Muscle of arm (tissue), 14 donors: ENCODE measurements at places on chromosomes 1 and 21.
A peak's percentile ranks its signal among the peaks of the same experiment; 100 is the strongest.

- no peak for DNase-seq
Observed at GRCh38 chr1:226643177-226643576, 94.6 kb downstream of the STUM start.

DNA sequence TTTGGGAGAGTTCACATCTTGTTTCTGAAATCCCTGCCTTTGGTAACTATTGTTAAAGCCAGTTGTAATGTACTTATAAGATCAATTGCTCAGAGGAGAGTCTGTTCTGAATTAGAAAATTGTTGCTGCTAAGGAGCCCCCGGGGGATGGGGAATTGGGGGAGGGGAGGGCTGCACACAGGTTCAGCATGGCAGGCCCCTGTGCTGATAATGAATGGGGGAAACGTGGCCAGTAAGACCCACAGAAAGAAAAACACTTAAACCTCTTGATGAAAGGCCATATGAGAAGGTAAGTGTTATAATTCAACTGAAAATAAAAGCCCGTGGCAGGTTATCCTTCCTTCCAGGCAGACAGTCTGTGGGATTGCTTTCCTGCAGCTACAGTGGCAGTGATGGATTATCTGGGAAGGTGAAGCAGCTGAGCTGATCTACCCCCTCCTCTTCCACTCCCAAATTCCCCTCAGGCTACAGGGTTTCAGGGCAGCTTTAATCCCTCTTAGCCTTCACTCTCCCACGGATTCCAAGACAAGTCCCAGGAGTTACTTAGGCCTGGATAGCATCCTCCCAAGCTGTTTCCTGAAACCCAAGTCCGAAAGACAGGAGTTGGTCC is 398.8 kb downstream of the TBX15 start:
- DNase-seq, result no peak

GRCh38 chr1:222953585-222953984 is 138.7 kb downstream of the DISP1 start:
- DNase-seq, result peak; percentile 60

GRCh38 chr1:197440715-197441114 is 172.7 kb downstream of the CRB1 start:
- no peak for DNase-seq

DNA sequence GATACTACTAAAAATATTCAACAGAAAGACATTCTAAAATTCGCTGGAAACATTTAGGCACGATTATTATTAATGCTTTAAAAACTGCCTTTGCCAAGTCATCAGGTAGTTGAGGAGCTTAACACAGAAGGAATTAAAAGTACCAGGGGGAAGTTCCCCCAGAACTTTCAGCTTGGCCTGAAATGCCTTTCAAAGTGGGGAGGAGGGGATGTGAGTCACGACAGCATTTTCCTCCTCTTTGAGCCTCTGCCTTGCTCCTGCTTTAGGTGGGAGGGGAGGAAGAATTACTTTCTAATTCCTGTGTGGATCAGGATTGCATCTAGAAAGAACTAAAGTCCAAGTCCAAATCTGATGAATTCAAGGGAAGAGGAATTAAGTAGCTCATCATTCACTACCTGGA is 183.7 kb downstream of the CLIC6 start:
- DNase-seq, result no peak

DNA sequence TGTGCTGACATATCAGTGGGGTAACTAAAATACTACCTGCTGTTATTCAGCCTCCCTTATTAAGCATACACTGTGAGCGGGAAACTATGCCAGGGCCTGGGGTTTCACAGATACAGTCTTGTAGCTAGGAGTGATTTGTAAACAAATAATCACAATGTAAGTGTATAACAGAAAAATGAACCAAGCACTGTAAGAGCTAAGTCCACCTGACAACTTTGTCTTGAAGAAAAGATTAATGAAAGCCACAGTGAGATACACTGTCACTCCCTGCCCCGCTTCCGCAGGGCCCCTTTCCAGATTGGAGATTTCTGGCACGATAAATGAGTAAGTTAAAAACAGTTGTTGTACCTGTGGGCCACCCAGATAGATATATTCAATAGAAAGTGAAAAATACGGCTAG is 4.8 kb downstream of the RCAN3 start:
- no peak for DNase-seq

DNA sequence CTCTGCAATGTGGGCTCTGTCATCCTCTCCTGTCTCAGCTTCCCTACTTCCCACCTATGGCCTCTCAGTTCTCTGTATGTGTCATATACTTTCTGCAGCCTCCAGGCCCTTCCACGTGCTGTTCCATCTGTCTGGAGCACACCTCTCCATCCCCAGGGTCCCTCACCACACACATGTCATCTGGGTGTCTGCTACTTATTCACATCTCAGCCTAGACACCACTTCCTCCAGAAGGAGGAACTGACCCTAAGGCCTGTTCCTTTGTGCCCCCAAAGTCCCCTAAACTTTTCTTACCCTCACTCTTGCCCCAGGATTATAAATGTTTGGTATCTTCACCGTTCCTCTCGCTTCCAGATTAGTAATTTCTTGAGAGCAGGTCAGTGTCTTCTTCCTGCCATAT is 10.1 kb downstream of the LACTBL1 start:
- no peak for DNase-seq

DNA sequence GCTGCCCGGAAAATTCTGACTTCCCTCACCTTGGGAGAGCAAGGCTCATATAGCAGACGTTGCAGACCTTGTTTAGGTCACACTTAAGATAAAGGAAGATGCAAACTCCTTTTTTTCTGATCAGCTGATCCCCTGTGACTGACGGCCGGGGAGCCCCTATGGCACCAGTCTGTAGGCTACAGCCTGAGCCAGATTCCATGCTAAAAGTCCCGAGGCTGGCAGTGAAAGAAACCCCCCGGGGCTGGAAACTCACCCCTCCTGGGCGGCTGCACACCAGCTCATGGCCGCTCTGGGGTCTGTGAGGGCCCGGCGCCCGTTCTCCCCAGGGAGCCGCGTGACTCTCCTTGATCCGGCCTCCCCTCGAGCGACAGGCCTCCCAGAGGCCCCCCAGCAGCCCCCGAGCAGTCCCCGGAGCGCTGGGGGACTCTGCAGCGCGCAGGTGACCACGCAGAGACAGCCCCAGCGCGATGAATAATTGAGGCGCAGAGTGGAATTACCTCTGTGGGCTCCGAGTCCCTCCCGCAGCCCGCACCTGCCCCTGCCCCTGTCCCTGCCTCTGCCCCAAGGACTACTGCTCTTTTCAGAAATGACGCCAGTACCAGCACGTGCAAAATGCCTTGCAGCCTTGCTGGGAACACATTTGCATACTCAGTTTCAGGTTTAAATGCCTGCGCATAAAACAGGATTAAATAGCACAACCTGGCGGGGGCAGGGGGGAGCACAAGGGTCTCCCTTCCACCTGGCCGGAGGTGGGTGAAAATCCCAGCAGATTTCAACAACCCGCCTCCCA is 62.6 kb upstream of the CLDN14 start:
- DNase-seq, result no peak

GRCh38 chr1:96641282-96641681 is 80.3 kb upstream of the PTBP2 start:
- DNase-seq, result peak; percentile 35

DNA sequence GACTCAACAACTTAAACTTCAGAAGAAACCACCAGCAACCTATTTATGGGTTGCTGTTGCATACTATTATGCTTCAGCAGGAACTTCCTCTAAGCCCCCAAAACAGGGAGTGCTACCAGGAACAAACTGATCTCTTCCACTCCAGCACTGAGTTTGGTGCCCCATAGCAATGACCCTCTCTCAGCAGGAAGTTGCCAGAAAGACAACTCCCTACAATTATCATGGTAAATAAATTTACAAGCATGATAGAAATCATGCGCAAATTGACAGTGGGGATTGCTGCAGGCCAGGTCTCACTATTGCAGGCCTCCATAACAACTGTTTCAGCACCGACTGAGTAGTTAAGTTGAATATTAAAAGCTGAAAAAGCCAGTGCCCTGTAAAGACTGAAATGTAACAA is 180.6 kb downstream of the PLA2G4A start:
- DNase-seq, result no peak

DNA sequence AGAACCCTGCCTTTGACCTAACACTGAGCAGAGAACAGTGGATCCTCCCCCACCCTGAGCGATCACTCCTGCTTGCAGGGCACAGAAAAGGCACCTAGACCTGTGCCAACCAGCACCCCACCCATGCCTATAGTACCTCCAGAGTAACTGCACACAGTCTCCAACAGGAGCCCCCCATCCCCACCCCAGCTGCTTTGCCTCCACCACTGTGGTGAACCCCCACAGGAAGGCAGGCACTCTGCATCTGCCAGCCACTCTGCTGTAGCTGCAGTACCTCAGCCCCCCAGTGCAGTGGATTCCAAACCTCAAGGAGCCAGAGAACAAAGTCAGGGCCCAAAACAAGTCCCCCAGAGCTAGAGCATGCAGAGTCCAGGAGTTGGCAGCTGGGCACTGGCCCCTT is 10.7 kb downstream of the SPATC1L start:
- no peak for DNase-seq

- DNase-seq, result no peak
Observed at GRCh38 chr1:170407138-170407537, 124.8 kb upstream of the GORAB start.

DNA sequence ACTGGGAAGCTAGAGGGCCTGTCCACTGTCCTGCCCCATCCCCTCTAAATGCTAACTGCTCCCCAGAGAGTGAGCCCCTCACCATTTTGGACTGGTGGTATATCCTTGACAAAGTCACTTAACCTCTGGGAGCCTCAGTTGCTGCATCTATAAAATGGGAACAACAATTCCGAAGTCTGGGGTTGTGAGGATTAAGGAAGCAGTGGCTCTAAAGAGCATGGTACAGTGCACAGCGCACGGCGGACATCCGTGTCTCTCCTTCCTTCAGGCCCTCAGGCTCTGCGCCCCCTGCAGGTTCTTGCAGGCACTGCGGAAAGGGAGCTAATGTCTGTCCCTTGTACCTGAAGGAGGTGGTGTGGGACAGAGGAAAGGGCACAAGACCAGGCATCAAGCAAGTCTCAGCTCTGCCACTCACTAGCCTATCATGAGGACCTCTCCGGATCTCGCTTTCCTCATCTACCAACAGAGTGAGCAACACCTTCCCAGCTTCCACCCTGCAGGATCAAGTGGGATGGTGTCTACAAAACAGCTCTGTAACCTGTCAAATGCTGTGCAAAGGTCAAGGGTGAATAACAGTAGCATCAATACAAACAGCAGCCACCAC is 20.1 kb downstream of the ECE1 start:
- DNase-seq, result no peak

GRCh38 chr1:63937461-63938022 is 163.7 kb downstream of the ROR1 start:
- no peak for DNase-seq

GRCh38 chr1:32937061-32937460 is 27.5 kb downstream of the RNF19B start:
- no peak for DNase-seq

DNA sequence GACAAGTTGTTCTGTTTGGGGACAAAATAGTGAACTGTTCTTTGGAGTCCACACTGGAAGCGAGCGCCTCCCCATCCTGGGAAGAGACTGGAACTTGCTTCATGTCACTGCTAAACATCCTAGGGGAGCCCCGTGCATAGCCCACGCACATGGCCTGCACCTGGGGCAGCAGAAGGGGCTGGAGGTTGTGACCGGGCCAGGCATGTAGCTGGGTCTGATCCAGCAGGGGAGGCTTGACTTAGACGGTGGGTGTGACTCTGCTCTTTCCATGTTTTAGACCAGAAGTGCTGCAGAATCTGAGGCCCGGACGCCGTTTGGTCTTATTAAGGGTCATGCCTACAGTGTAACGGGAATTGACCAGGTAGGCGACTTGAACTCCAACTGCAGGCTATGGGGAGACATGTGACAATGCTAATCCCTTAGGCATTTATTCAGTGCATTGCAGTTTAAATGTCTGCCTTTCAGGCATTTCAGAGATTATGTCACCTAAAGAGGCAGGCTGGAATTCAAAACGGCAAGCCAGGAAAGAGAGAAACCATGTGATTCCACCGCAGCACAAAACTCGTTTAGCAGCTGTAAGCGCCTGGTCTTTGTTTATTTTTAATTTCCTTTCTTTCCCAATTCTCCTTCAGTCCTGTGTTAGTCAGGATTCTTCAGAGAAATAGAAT is 21.8 kb downstream of the CAPN9 start:
- DNase-seq, result peak; percentile 51

DNA sequence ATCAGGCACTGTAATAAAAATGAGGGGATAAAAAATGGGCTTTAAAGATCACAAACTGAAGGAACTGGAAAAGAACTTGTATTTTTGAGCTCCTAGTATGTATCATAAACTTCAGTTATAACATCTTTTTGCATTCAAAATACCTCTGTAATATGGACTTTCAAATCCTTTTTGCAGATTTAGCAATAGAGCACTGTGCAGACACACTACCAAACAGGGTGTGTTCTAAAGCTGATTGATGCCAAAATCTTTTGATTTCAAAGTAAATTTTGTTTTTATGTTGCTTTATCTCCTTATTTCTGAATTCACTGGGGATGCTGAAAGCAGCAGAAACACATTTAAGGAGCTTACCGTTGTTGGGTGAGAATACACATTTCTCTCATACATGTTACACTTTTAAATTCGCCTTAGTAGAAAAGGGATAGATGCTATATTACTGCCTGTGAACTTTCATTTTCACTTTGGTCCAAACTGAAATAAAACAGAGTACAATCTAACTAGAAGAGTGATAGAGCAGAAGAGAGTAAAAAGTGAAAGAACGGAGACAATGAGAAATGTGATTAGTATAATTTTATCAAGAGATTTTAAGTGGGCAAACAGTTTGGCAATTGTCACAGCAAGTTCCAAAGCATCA is 1126.6 kb downstream of the BRINP3 start:
- DNase-seq, result no peak

- DNase-seq, result no peak
Observed at GRCh38 chr1:159933347-159933746, 8.0 kb upstream of the TAGLN2 start.

DNA sequence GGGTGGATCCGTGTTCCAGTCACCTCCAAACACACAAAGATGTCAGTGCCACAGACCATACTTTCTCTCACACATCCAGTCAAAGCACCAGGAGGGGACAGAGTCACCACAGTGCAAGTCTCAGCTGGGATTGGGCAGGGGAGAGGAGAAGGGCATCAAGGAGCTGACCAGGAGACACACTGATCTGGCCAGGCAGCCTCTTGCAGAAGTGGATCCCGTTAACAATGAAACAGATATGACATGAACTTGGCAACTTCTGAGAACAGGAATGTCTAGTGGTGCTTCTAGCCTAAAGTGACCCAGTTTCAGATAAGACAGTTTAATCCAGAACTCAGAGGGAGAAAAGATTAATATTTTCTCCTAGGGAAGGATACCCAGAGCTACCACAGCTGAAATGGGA is 71.0 kb downstream of the HIVEP3 start:
- DNase-seq, result no peak

GRCh38 chr1:19405195-19405760 is 80.1 kb downstream of the CAPZB start:
- peak; percentile 53 for DNase-seq

DNA sequence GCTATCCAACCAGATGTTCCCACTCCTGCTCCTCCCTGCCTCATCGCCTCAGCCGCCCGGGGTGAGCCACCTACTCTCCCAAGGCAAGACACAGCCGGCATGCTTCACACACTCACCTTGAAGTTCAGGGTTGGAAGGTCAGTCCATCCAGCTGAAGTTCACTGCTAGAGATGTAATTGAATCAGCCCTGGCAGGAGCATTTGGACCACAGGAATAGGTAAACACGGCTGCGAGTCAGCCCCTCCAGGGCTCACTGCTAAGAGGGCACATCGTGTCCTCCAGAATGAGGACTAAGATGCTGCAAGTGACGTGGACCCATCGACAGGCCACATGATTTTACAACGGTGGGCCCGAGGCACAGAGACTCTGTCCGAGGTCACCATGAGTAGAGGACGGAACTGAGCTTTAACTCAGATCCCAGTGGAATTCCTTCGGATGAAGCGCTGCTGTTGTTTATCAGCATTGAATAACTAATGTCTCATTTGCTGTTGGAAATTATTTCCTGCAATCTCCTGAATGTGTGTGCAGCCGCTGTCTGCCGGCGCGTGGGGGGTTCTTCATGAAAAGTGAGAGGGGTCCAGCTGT is 41.9 kb downstream of the RSPH1 start:
- no peak for DNase-seq
